ENCODE measurements at places on chromosomes 5 and 9. TPM values are rescaled to one million over a fixed set of nuclear protein-coding genes. Genes with fewer than 3 reads are reported as not detected.

DNA sequence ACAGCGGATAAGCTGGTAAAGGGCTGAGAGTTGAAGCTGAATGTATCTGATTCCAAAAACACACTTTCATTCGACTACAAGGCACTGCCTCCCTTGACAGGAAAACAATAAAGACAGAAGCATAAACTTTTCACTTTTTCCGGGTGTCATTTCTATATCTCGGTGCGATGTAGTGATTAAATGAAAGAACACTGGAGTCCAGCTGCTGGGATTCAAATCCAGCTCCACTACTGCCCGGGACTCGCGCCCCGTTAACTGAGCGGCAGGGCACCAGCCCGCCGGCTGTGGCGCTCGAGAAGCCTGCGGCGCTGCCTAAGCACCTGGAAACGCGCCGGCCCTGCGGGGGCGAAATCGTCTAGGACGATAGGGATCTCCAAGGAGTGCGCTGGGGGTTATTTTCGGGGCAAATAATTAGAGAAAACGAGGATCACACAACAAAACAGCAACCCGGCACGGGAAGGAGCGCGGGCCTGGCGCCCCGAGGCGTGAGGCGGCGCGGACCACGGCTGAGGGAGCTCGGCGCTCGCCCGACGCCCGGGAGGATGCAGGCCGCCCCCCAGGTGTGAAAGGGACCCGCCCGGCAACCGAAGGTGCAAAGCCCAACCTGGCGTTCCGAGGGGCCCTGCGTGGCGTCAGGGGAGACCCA, 837 bp downstream of the UIMC1 start:
- DNase-seq = peak; percentile 52

GRCh38 chr5:143055596-143056338, 285.6 kb downstream of the ARHGAP26 start:
- DNase-seq = no peak

SLC34A3 gene
- not detected for total RNA-seq

DNA sequence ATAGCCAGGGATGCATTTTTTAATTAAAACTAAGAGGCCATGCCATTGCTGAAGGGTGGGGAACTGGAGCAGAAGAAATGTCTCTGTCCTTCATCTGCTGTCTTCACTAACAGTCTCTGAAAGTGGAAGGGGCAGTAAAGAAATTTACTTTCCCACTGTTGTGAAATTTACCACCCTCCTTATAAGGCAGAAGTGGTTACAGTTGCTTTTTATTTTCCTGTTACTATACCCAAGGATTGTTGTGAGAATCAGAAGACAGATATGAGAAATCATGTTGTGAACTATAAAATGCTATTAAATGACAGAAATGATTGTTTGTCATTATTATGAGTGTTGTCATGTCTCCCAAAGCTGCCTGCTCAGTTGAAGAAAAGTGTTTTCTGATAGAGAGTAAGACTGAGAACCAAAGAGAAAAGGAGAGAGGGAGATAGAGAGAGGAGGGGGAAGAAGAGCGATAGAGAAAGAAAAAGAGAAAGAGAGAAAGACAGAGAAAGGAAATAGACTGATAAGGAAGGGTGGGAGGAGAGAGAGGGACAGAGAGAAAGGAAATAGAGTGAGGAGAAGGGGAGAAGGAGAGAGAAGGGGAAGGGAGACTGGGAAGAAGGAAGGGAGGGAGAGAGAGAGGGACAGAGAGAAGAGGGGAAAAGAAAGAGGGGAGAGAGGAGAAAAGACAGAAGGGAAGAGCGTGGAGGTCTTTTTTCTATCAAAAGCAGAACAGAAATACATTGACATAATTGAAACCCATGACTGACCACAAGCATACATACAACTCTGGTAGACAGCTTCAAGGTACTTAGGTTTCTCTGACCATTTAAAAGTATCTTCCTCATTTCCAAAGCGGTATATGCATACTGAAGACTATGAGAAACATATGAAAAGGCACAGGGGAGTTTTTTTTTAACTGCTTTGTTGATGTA, 22.5 kb downstream of the SEC61B start:
- DNase-seq = no peak

GPRIN1 gene
- total RNA-seq = 2.6 TPM

GRCh38 chr9:23288545-23288944, 537.5 kb downstream of the ELAVL2 start:
- no peak for DNase-seq

DNA sequence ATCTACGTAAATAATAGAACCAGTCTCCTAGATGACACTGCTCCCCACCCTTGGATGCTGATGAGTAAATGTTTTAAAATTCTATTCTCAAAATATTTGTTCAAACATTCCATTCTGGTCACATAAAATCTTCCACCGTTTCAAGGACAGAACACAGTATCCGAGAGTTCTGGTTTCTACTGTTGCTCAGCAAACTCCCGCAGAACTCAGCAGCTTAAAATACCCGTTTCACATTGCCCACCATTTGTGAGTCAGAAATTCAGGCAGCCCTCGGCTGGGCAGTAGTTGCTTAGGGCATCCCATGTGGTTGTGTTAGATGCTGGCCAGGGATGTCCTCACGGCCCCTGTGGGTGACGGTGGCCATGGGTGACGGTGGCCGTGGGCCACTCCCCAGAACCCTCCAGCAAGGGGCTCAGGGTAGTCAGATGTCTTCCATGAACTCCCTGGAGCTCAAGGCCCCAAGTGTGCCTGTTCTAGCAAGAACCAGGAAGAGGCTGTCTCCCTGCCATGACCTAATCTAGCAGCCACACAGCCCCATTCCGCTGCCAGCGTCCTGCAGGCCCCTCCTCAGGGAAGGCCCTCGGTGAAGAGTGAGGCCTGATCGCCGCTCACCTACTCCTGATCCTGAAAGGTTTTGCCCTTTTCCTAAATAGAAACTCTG, 17.4 kb downstream of the MGAT1 start:
- DNase-seq = no peak

SMIM32 gene
- not detected for total RNA-seq

- DNase-seq = no peak
Measured at GRCh38 chr5:69006030-69006429, 87.8 kb upstream of the SLC30A5 start.

GRCh38 chr9:106639873-106640568, 222.9 kb upstream of the ZNF462 start:
- DNase-seq = no peak

GRCh38 chr9:134768332-134768708, 112.3 kb upstream of the FCN2 start:
- no peak for DNase-seq

GRCh38 chr5:112772124-112772523, 34.4 kb downstream of the APC start:
- no peak for DNase-seq

- no peak for DNase-seq
Measured at GRCh38 chr9:4303006-4303405, 3.1 kb upstream of the GLIS3 start.

GRCh38 chr5:178249191-178249989, 16.8 kb upstream of the PHYKPL start:
- peak; percentile 57 for DNase-seq

GRCh38 chr9:114430457-114430856, 42.7 kb upstream of the AKNA start:
- DNase-seq = no peak

DNA sequence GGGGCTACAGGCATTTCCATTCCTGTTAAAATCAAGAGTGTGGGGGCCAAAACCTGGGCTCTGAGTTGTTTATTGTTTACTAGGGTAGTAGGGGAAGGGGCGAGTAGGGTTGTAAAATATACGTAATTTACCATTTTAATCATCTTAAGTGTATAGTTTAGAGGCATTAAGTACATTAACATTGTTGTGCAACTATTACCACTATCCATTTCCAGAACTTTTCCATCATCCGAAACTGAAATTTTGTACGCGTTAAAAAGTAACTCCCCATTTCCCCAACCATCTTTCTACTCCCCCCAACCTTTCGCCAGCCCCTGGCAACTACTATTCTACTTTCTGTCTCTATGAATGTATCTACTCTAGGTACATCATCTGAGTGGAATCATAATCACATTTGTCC, 3.6 kb upstream of the FOXD1 start:
- DNase-seq = no peak
